ENCODE measurements at places on chromosomes 6 and 20.

GRCh38 chr6:25919657-25920056 is 10.8 kb downstream of the SLC17A2 start:
- no peak for DNase-seq

DNA sequence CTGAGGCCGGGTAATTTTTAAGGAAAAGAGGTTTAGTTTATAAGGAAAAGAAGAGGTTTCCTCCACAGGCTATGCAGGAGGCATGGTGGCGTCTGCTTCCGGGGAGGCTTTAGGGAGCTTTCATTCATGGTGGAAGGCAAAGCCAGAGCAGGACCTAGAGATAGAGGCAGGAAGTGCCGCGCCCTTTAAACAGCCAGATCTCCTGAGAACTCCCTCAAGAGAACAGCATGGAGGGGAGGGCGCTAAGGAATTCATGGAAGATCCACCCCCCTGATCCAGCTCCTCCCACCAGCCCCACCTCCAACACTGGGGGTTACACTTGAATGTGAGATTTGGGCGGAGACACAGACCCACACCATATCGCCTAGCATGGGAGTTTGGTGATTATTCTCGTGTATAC is 13.9 kb upstream of the DACT2 start:
- no peak for DNase-seq

DNA sequence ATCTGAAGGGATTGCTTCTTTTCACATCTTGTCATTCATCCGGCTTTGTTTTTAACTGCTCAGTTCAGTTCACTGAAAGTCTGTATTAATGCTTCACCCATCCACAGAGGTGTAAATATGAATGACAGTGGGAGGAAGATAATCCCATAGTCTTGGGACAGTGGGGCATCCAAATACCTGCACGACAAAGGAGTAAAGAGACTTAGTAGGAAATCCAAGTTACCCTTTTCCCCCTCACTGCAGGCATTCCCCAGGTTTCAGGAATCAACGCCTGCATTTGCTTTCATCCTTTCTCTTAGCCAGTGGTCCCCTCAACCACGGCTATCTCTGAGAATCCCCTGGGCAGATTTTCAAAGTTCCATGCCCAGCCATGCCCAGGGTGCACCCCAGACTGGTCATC is 110.2 kb downstream of the MYLK4 start:
- DNase-seq, result no peak

DNA sequence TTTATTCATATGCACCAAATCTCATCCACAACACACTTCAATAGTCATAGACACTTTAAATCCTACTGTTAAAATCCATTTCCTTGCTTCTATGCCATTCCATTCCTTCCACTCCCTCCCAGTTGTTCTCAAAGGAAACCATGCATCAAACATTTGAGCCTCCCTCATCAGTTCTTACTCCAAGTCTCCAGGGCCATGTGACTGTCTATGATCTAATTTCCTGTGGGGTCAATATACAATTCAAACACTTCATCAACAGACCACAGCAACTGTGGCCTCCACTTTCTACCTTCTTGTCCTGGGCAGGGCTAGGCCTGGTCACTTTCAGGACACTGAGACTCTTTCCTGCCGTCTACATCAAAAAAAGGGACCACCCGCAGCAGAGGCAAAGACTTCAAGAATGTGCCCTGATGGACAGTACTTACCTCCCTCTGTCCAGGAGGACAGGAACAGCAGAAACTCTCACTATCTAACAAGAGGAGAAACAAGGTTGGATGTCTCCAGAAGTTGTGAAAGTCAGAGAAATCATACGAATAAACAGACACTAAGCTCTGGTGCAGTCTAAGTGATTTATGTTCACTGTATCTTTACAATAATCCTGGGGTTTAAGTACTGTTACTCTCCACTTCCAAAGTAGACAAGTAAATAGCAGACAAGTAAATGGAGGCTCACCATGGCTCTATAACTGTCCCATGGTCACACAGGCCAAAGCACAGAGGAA is 160.2 kb downstream of the QRSL1 start:
- no peak for DNase-seq

GRCh38 chr6:16766043-16766536 is 4.8 kb upstream of the ATXN1 start:
- DNase-seq, result peak; percentile 69

DNA sequence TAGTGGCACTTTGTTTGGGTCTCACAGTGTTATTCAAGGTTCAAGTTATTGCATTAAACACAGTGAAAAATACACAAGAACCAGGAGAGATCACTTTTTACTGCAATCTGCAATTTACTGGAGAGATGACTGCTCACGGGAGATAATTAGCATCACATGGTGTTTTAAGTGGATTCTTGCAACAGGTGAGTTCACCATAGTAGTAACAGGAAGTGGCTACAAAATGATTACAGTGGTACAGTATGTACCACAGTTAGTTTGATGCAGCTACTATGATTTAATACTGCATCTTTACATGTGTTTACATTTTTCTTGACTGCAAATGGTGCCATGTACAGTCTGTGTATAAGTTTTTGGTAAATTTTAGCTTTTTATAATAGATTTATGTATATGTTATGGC is 96.5 kb upstream of the SCP2D1 start:
- DNase-seq, result no peak

- DNase-seq, result no peak
These were observed 884.4 kb downstream of the PHF3 start for GRCh38 chr6:64520050-64520449.

DNA sequence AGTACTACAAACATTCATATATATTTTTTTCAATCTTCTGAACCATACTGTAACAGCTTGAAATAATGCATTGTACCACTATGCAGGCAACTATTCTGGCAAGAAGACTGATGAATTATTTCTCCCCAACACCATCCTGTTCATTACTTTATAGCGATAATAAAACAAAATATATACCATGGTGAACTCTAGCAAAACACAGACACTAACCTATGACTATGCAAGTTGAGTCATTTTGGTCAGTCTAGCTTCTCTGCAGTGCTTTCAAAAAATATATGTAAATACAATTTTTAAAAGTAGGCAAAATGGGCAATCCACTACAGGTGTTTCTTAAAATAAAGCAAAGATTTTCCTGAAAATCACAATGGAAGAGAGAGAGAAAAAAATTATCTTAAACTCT is 20.3 kb downstream of the PHIP start:
- DNase-seq, result no peak

DNA sequence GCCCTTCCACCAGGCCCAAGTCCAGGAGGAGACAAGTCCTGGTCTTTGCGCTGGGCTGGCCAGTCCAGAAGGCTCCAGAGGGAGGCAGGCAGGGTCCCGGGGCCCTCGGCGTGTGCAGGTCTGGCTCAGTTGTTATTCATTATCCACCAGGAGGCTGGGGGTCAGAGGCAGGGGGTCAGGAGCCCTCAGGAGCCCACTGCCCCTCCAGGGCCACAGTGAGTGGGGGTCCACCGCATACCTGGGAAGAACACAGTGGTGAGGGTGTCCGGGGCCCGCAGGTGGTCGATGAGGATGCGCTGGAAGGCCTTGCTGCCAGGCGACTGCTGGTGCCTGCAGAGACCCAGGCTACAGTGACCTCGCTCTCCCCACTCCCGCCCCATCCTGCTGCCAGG is 4.4 kb upstream of the C20orf144 start:
- no peak for DNase-seq

GRCh38 chr20:53833333-53834061 is 236.9 kb downstream of the BCAS1 start:
- DNase-seq, result no peak

DNA sequence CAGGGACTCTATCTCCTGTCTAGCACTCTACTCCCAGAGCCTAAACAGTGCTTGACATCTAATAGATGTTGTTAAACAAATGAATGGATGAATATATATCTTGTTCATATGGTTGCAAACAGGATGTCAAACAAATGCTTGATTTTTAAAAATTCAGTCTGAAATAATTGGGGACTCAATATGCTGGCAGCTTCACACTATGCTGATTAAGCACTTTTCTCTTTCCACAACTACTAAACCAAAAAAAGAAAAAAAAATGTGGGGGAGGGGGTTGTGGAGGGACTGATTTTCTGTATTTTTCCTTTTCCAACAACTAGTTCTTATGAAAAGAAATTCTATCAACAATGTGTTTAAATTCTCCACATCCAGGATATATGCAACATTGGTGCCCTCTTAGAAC is 42.9 kb downstream of the SF3B5 start:
- no peak for DNase-seq

GRCh38 chr20:44402391-44403193 is 47.1 kb downstream of the HNF4A start:
- DNase-seq, result no peak

DNA sequence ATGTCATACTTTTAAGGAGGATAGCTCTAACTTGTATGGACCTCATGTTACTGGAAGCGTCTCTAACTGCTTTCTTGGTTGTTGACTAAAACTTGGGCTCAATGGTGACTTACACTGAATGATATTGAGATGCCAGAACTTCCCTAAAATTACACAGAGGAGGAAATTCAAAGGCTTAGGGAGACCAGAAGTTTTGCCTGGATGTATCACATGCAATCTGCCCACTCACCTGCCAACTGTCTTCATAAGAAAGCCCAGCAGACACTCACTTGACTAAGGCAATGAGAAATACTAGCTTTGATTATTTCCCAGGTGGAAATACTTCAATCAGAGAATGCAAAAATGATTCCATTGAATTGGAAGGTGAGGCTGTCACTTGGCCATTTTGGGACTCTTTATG is 51.2 kb upstream of the PDYN start:
- no peak for DNase-seq

DNA sequence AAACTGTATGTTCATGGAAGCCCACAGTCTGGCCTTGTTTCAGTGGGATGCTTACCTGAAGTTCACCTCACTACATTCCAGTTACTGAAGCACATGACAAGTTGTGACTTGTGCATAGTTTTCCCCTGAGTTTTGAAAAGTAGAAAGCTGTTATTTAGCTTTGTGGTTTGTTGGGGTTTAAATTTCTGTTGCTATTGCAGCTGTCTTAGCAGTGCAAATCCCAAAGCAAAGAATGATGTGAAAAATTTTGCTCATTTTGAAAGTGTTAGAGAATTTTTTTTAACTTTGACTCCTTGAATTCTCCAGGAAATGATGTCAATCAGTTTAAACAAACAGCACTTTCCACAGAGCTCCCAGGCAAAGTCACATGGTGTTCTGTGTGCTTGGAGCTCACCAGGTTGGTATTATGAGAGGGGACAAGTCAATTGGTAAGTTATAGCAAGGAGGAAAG is 268.4 kb downstream of the ADGRG6 start:
- DNase-seq, result no peak

GRCh38 chr6:150813319-150813992 is 52.0 kb upstream of the MTHFD1L start:
- peak; percentile 36 for DNase-seq

GRCh38 chr6:16181439-16182297 is 52.8 kb downstream of the MYLIP start:
- DNase-seq, result no peak

DNA sequence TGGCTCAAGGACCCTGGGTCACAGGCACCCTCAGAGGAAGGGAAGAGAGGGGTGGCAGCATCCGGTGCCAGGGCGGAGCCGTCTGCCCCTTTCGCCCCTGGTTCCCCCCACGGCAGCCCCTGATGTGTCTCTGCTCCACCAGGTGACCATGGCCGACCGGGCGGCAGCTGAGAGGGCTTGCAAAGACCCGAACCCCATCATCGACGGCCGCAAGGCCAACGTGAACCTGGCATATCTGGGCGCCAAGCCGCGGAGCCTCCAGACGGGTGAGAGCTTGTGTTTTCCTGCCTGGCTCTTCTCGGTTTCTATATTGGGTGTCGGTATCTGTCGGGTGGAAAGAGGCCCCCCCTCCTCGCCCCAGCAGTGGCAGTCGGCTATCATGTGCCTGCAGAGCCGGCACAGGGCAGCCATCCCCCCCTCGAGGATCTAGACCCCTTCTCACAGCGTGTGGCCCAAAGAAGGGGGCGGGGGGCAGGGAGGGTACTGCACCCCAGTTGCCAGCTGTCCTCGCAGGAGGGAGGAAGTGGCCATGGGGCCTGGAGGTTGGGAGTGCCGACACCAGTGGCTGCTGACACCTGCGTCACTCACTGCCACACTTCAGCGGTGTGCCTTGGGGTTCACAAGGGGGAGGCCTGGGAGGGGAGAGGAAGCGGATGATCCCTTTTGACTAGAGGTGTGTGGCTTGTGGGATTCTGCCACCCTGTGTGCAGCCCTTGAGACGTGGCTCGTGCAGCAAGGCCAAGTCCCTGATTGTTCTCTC is 1.5 kb downstream of the RBM38 start:
- DNase-seq, result peak; percentile 78

DNA sequence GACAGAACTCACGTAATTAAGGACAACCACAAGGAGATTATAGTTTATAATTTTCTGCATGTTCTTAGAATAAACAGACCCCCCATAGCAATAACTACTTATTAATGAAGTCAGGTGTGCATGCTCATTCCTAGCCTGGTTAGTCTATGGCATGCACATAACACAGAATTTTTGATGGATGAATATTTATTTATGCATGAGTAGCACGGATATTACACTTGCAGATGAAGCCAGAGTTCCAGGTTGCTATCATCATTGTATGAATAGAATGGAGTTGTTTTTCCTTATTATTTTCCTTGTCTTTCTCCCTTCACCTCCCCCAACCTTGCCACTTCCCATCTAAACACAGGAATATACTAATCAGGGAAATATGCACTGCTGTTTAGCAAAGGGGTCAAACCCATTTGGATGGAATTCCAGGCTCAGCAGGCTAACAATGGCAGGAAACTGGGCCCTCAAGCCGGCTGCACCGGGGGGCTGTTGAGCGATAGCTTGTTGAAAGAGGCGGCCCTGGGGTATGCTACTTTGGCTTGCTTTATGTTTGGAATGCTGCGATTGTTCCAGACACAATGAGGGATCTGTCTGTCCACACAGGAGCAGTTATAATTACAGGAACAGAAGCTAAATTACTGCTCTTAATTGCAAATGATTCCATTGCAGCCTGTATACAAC is 112.6 kb downstream of the TMEM170B start:
- no peak for DNase-seq

GRCh38 chr6:16437984-16438383 is 199.6 kb downstream of the GMPR start:
- DNase-seq, result no peak

DNA sequence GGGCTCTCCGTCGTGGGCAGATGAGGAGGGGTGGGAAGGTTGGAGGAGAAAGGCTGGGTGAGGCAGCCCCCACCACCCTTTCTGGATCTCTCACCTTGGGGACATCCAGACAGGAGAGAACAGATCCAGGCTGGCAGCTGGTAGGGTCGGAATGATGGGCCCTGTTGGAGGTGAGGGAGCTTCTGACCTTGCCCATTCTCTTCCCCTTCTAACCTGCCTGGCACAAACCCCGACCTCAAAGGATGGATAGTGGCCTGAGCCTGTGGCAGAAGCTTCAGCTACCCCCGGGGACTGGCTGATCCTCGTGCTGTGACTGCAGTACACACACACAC is 6.0 kb upstream of the NPBWR2 start:
- no peak for DNase-seq

GRCh38 chr6:115947966-115948541 is 112.6 kb downstream of the FRK start:
- no peak for DNase-seq

Data from T-helper 2 cell treated with Interferon-gamma antibody and Interleukin-4, amounts not matched to agents 5 μg/mL and 100 μg/mL, for 36 hours (primary cell).